ENCODE measurements at places on chromosomes 12 and 14.
A peak's percentile ranks its signal among the peaks of the same experiment; 100 is the strongest.

DNA sequence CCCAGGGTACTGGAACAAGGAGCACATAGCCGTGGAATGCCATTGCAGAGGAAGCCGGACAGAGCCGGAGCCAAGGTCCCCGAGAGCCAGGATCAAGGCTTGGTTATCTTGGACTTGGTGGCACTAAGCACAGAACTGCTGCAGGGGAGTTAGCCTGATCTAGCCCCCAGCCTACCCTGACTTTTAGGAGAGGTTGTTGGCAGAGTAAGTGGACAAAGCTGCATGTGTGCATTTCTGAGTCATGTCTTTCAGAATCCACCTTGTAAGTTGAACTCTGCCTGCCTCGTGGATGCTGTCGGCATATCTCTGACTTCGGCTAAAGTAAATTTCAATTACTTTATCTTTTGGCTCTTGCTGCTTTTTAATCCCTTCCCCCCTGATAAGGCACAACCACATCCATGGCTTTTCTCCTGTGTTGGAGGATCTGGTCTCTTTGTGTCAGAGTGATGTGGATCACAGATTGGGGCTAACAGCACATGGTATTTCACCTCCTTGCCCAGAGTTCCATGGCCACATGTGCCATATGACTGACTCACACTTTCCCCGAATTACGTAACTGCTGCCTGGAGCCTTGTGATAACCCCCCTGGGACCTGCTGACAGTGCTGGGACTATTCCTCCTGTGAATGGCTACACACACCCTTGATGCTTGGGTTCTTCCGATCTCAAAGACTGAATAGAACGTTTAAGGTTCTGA is 240.3 kb downstream of the EMP1 start:
- peak; percentile 21 for DNase-seq

- no peak for DNase-seq
These were observed 63.0 kb downstream of the FOS start for GRCh38 chr14:75341620-75342019.

GRCh38 chr12:125159702-125160101 is 94.5 kb downstream of the AACS start:
- DNase-seq, result no peak

- no peak for DNase-seq
These were observed 96.9 kb upstream of the TBX3 start for GRCh38 chr12:114780746-114781399.

DNA sequence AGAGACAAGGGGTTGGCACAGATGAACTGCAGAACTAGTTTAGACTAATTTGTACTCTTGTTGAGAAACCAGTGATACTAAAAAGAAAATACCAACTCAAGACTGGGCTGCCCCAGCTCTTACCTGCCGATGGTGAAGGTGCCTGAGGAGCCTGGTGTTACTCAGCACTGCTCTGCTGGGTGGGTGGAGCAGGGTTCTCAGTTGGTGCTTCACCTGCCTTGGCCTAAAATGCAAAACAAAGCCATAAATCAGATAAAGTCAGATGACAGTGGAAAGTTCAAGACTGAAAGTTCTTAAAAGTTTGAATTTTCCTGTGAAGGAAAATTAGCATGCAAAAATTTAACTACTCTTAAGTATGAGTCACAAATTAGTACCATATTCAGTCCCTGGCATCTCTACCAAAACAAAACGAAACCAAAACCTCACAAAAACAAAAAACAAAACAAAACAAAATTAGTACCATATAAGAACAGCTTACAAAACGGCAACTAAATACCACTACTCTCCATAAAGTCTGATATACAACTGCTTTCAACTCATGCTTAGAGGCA is 21.9 kb downstream of the YBX3 start:
- DNase-seq, result no peak

- DNase-seq, result no peak
These were observed 57.5 kb downstream of the PTHLH start for GRCh38 chr12:27915021-27915420.

DNA sequence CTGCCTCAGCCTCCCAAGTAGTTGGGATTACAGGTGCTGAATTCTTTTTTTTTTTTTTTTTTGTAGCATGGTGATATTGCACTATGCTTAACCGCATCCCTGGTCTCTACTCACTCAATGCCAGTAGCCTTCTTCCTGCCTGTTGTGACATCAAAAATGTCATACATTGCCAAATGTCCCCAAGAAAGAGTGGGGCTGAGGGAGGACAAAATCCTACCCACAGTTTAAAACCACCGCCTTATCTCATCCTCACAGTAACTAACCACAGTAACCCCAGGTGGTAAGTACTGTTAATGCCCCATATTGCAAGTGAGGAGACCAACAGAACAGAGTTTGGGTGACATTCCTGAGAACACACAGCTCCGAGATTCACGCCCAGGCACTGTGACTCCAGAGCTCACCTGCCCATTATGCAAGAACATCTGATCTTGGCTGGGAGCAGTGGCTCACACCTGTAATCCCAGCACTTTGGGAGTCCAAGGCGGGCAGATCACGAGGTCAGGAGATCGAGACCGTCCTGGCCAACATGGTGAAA is 19.6 kb downstream of the MORN3 start:
- no peak for DNase-seq

GRCh38 chr14:74976264-74977113 is 21.1 kb upstream of the PGF start:
- no peak for DNase-seq

DNA sequence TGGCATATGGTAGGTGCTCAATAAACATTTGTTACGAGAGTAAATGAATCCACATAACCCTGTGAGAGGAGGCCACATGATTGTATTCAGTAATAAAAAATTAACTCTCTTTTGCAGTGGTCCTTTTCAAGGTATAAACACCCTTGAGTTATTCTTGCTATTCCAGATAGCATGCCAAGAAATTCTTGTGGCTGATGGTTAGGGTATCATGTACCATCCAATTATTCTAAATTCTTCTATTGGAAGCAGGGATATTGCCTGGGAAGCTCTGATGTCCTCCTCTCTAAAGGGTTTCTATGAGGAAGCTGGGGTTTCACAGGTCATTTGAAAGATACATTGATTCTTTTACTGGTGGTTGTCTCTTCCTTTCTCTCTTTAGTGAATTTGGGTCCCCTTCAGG is 10.1 kb downstream of the AKAP6 start:
- no peak for DNase-seq

DNA sequence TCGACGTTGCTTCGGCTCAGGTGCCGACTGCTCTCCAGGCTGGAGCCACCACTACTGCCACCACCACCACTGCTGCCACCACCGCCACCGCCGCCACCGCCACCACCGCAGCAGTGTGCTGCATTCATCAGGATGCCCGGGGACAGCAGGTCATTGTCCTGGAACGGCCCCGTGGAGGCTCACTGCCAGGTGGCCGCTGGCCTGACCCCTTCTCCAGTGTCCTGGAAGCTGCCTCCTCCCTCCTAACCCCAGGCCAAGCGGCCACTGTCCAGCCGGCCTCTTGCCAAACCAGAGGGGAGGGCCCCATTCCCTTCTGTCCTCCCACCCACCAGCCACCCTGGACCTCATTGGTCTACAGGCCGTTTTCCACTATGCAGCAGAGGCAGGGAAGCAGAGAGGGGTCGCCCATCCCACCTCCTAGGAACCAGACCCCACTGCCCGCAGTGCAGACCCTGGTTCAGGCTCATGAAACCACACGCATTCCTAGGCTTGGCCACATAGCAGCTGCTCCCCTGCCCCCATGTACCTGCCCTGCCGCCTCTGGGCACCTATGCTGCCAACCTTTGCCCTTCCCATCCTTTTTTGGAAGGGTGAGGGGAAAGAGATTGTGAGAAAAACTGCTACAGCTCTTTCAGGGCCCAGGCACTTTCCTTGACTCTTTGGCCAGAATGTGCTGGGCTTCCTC is 15.2 kb downstream of the ARL6IP4 start:
- DNase-seq, result no peak

GRCh38 chr14:100426314-100426713 is 103.2 kb downstream of the SLC25A47 start:
- no peak for DNase-seq

- DNase-seq, result peak; percentile 31
These were observed 419 bp upstream of the ATXN7L3B start for GRCh38 chr12:74537126-74537706.

- DNase-seq, result peak; percentile 63
These were observed 6.9 kb downstream of the CFAP251 start for GRCh38 chr12:121925358-121925695.

GRCh38 chr12:102454808-102455760 is 25.3 kb downstream of the IGF1 start:
- DNase-seq, result no peak

DNA sequence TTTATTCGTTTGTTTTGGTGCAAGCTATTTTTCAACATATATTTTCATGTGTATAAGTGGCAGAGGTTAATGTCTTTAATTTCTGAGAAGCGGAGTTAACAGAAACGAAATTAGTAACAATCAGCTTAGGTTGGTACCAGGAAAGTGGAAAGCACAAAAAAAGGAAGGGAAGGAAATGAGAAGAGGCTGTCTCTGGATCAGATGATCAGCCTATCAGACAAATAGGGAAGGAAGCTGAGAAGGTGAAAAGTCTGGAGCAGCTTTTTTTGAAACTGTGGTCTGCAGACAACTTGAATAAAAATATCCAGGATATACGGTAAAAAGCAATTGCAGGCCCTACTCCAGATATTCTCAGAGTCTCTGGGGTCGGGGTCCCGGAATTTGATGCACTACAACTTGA is 265.0 kb downstream of the SSPN start:
- DNase-seq, result no peak

DNA sequence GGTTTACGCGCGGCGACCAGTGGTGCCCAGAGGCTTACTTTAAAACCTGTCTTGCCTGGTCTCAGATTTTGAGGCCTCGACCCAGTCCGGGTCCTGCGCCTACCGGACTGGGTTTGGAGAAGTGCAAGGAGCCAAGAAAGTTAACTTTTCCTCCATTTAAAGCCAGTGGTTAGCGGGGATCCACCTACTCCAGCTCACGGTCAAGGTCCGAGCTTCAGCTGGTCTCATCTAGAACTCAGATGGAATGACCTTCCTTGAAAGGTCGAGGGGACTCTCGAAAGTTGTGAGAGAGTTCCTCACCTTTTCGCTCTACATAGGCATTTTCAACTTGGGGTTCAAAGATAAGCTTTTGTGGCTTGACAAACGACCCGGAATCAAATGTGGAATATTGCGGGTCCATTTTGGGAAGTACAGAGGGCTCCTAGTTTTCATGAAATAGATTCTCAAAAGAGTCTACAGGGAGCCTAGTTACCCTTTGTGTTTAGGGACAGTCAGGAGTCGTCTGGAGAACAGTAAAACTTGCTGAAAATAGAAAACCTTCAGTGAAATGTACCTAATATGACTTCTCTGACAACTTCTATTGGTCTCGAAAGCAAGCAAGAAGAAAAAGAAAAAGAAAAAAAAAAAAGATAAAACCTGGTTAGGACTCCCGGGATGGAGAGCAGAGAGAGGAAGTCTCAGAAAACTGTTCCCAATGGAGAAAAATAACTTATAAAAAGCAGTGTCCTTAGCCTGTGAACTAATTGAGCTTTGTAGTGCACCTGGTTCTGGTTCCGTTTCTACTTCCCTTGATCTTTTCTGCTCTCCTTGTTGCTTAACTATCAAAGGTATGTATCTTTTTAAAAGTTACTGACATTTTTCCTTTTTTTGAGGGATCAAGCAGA is 1.4 kb downstream of the KCNMB4 start:
- no peak for DNase-seq

DNA sequence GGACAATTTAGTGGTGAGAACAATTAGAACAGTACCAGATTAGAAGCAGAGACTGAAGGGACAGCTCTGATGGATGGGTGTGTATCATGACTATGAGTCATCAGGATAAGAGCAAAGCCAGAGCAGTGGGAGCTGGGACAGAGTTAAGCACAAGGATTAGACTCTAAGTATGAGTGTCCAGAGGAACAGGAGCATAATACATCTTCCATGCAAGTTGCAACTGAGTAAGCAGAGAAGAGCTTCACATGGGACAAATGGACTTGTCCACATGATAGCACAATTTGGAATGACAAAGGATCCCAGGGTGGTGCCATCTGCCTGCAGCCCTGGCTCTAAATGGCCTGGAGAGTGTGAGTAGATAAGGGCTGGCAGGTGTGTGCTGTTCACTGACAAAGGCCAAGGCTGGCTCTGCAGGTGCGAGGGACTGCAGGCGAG is 226.4 kb upstream of the CAND1 start:
- no peak for DNase-seq

DNA sequence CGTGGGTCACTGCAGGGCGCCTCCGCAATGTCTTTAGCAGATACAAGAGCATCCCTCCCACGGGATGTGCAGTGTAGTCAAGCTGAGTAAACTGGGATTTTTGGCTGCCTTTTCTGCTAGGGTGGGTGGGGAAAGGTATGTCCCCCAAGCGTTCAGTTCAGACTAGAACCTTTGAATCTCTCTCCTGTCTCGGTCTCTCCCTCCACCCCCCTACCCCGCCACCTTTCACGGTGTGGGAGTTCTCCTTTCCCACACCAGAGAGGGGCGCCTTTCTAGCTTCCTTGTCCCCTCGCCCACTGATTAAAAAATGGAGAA is 525 bp upstream of the FAR2 start:
- DNase-seq, result no peak

DNA sequence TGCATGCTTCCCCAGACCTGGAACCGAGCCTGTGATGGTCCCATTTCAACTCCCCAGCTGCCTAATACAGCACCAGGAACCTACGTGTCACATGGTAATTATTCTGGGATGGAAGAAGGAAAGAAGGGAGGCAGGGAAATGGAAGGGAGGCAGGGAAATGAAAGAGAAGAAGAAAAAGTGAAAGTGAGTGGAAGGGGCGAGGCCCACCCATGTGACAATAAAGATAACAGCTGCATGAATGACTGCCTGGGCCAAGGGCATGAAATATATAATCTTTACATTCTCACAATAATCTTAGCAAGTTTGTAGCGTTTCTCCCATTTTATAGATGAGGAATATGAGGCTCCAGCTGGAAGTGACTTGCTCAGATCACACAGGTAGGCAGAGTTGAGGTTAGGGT is 245.0 kb upstream of the PWP1 start:
- DNase-seq, result no peak

DNA sequence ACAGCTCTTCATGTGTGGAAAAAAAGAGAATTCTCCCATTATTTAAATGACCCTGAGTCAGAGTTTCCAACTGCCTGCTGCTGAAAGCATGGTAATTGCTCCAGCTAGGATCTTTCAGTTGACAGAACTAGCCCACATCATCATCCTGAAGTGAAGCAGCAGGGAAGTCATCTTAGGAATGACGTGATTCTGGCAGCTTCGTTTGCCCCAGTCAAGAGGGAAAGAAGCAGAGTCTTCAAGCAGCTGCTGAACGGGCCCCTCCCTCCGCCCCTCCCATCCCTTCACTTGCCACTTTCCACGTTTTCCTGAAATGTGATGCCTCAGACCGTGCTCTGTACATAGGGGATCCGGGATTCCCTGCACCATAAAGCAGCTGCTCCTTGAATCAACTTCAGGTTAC is 455.0 kb upstream of the TMEM132C start:
- peak; percentile 39 for DNase-seq

- DNase-seq, result no peak
These were observed 10.7 kb downstream of the GPRC5A start for GRCh38 chr12:12902036-12902435.

- no peak for DNase-seq
These were observed 25.3 kb downstream of the C12orf75 start for GRCh38 chr12:105355752-105356151.

- DNase-seq, result no peak
These were observed 839 bp downstream of the GSG1 start for GRCh38 chr12:13102461-13103195.
